Kidney (tissue), 22 donors: ENCODE measurements at places on chromosomes 1 and 21.

DNA sequence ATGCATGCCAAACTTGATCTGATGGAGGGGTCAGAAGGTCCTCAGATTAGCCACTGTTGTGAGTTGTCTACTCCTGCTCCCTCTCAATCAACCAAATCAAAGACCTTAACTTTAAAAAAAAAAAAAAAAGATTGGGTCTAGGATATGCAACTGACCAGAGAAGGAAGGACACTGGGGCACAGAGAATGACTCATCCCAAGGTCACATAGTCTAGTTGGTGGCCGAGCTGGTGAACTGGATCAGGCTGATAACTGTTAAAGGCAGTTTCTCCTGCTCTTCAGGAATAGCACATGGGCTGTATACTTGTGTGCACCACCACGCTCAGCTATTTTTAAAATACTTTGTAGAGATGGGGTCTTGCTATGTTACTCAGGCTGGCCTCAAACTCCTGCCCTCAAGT, 14.8 kb upstream of the S100A7 start:
- DNase-seq, result no peak

DNA sequence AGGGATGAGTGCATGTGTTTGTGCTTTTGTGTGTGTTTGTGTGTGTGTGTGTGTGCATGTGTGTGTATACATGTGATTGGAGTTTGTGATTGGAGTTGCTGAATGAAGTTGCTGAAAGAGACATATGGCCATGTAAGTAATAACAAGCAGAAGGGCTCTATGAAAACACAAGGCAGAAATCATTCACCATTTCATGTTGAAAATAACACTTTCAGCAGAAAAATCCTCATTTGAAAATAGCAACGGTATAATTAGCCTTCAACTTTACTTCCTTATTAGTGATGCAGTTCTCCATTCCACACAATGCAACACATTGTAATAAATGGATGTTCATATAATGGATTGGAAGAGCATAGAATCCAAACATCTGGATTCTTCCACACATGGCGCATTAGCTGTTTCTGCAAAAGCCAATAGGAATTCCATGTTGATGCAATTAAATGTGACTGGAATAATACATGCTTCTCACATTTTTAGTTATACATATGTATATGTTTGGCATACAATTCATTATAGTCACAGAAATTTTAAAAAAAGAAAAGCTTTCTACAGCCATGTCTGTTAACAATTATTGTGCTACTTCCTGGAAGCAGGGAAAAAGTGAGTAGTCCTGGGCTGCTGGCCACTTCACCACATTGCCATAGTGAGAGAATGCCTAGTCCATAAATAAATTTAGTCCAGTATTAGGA, 538.0 kb downstream of the LTN1 start:
- DNase-seq, result no peak

DNA sequence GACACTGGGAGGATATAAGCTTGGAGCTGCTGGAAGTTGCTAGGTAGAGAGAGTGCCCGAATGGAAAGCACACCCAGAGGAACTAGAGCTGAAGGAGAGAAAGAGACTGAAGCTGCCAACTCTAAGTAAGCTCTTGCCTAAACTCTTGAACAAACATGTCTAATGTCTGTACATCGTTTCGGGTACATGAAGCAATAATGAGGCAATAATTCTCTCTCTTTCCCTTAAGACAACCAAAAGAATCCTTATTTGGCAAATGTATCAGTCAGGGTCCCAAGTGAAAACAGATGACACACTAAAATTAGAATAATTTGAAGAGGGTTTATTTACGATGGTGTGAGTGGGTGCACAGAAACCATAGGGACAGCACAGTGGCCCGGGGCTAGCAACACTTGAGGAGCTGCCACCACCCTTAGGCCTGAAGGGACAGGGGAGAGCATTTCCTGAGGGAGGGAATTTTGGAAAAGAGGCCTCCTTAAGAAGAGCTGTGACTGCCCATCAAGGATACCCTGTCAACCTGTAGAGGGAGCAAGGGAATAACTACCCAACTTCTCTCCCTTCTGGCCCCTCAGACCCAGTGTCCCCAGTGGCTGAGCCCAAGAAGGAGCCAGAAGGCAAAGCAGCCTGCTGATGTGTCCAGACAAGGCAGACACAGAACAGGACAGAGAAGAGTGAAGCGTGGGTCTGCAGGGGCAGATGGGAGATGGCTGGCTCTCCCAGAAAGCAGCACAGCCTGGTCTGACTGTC, 36.1 kb upstream of the KHDRBS1 start:
- DNase-seq, result no peak

- no peak for DNase-seq
Measured at GRCh38 chr1:167631386-167631935, 1.4 kb downstream of the RCSD1 start.

GRCh38 chr1:158248771-158249170, 5.5 kb upstream of the CD1A start:
- no peak for DNase-seq

DNA sequence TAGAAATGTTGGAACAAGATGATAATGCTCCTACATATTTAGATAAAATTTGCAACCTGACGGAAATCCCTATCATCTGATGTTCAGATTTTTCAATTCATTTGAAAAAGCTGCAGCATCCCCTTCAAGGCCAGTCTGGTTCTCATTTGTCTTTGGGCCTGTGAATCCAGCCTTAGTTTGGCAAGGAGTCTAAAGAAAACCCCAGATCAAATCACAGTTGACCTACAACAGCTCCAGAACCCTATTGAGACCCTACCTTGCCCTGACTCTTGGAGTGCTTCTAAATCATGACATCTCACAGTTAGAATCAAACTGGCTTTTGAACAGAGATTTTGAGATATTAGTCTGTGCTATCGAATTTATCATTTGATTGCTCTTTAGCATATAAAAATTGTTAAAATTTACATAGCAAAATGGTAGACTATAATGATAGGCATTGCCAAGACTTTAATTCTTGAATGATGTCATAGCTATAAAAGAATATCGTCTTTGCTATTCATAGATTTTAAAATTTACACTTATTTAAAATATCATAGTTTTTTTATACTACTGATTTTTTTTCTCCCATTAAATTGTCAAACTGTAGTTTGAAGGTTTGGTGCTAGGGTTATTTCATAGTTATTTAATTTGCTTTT, 2.2 kb downstream of the PPP2R5A start:
- no peak for DNase-seq

- DNase-seq, result no peak
Measured at GRCh38 chr1:97691325-97691724, 229.5 kb downstream of the DPYD start.

GRCh38 chr1:178030467-178030866, 60.6 kb upstream of the SEC16B start:
- DNase-seq, result no peak

DNA sequence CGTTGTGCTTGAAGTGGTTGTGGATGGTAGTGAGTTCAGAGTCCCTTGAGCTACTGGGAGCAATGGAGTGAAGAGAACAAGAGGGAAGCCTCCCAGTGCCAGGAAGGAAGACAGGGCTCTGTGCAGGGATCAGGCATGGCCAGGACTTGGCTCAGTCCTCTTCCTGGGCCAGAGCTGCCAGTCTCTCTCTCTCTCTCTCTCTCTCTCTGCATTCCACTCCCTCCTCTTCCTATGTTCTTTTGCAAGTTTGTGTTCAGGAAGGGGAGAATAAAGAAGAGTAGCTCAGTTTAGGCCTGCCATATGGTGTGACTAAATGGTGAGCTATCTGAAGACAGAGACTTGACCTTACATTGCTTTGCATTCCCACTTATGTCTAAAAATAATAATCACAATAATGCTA, 20.5 kb upstream of the RPTN start:
- no peak for DNase-seq

DNA sequence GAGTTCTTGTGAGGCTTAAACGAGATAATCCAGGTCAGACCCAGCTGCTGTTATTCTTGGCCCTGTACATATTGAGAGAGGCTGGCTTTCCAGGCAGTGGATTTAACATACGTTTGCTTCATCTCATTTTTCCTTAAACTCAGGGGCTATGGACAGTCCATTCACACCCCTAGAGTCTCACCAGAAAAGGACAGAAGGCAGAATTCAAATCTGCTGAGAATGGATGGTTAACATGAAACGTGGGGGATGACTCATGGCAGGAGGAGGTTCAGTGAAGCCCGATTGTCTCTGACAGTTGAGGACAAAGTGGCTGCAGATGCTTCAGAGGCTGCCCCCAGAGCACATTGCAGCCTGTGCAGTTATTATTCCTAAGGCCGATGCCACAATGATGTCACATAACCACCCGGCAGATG, 39.5 kb downstream of the TGFB2 start:
- DNase-seq, result no peak

GRCh38 chr1:204468766-204469302, 25.8 kb downstream of the PIK3C2B start:
- no peak for DNase-seq

GRCh38 chr1:38141483-38141882, 94.9 kb upstream of the POU3F1 start:
- DNase-seq, result no peak

- DNase-seq, result no peak
Measured at GRCh38 chr1:29912425-29912824, 676.1 kb downstream of the PTPRU start.

DNA sequence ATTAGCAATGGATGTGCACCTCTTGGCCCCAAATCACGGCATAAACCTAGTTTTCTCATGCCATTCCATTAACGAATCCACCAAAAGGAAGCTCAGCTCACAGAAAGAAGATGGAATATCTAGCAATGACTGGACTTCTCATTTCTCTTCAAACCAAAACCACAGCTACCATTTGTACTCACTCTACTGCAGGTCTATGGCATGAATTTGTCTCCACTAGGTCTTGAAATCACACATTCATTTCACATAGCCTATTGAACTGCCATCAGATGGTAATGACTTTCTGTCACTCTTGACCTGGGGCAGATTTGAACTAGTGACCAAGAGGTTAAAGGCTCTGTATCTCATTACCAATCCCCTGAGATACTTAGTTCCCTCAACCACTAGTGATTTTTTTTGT, 382.7 kb downstream of the DPYD start:
- DNase-seq, result no peak

DNA sequence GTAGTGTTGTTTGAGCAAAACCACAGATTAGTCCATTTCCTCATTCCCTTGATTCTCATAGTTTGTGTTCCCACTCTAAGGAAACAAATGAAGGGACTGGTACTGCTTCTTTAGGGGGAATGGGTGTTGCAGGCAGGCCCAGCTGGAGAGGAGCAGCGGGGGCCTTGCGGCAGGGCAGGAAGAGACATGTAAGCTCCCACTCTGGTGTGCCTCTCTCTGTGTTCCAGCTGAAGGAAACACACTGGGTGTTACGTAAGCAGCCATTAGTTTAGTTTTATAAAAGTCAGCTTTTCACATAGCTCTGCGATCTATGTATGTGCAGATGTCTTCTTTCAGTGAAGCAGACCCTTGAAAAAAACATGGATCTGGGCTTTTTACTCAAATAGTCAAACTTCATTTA, 99.5 kb downstream of the CACHD1 start:
- DNase-seq, result peak; percentile 64
